Aortic smooth muscle cell (primary cell): ENCODE measurements at places on chromosomes 13 and 19. TPM values are rescaled to one million over a fixed set of nuclear protein-coding genes. Genes with fewer than 3 reads are reported as not detected.

MTUS2 gene
- under 0.01 and 0.25 TPM in 2 replicates for total RNA-seq

PRSS57 gene
- total RNA-seq: not detected in 2 replicates

CALR3 gene
- 0.06 TPM in 1 of 2 replicates, not detected in the other for total RNA-seq

GARIN5B gene
- total RNA-seq: not detected in 2 replicates

PDE4A gene
- total RNA-seq: 2.4 and 3.5 TPM in 2 replicates

FGF9 gene
- under 0.01 TPM in 1 of 2 replicates, not detected in the other for total RNA-seq

TEX29 gene
- 0.12 TPM in 1 of 2 replicates, not detected in the other for total RNA-seq

SHC2 gene
- 0.13 TPM in 1 of 2 replicates, not detected in the other for total RNA-seq

INSL3 gene
- not detected in 2 replicates for total RNA-seq

LILRB3 gene
- total RNA-seq: not detected in 2 replicates

PRODH2 gene
- not detected in 2 replicates for total RNA-seq

CEACAM8 gene
- total RNA-seq: not detected in 2 replicates

ZNF155 gene
- total RNA-seq: 8.9 and 9.4 TPM in 2 replicates

ZNF600 gene
- total RNA-seq: 2.2 and 2.6 TPM in 2 replicates

ZNF568 gene
- total RNA-seq: 14.9 and 16.0 TPM in 2 replicates

FBXL3 gene
- total RNA-seq: 63.9 and 65.3 TPM in 2 replicates

NAT14 gene
- 13.7 and 14.4 TPM in 2 replicates for total RNA-seq

SCN1B gene
- 16.1 and 32.8 TPM in 2 replicates for total RNA-seq

NLRP9 gene
- not detected in 2 replicates for total RNA-seq

CTXN1 gene
- 2.0 and 2.1 TPM in 2 replicates for total RNA-seq

PCSK4 gene
- 0.53 and 1.1 TPM in 2 replicates for total RNA-seq

POU2F2 gene
- 0.06 and 0.13 TPM in 2 replicates for total RNA-seq

CHST8 gene
- not detected in 2 replicates for total RNA-seq

C19orf67 gene
- not detected in 2 replicates for total RNA-seq

TMEM272 gene
- total RNA-seq: not detected in 2 replicates

RPS15 gene
- 434 and 444 TPM in 2 replicates for total RNA-seq

IGFL1 gene
- not detected in 2 replicates for total RNA-seq

RFPL4AL1 gene
- total RNA-seq: not detected in 2 replicates

QPCTL gene
- total RNA-seq: 7.2 and 9.4 TPM in 2 replicates

PSG2 gene
- not detected in 2 replicates for total RNA-seq

LACC1 gene
- total RNA-seq: 6.3 and 6.5 TPM in 2 replicates

CGB1 gene
- not detected in 2 replicates for total RNA-seq

VMAC gene
- 5.5 and 6.7 TPM in 2 replicates for total RNA-seq

CEACAM20 gene
- not detected in 2 replicates for total RNA-seq

ZNF324B gene
- total RNA-seq: 7.8 and 10.8 TPM in 2 replicates

PGLYRP1 gene
- not detected in 2 replicates for total RNA-seq

EFNA2 gene
- not detected in 2 replicates for total RNA-seq

CEACAM6 gene
- not detected in 2 replicates for total RNA-seq

CYP2A7 gene
- total RNA-seq: not detected in 2 replicates

CDX2 gene
- not detected in 2 replicates for total RNA-seq

FGF14 gene
- total RNA-seq: 0.13 and 0.25 TPM in 2 replicates

SIGLECL1 gene
- total RNA-seq: not detected in 2 replicates
